GM23248 (cell line): ENCODE measurements at places on chromosomes 5 and 9. TPM values are rescaled to one million over a fixed set of nuclear protein-coding genes. Genes with fewer than 3 reads are reported as not detected.

The OBP2B gene
- total RNA-seq, result not detected in 2 replicates

The INSL4 gene
- not detected in 2 replicates for total RNA-seq

The CCIN gene
- total RNA-seq, result 0.51 and 2.8 TPM in 2 replicates

The GFPT2 gene
- total RNA-seq, result 45.2 and 49.1 TPM in 2 replicates

The MAMDC2 gene
- not detected in 2 replicates for total RNA-seq

The PRDM9 gene
- total RNA-seq, result not detected in 2 replicates

The GPRIN1 gene
- 4.3 and 4.8 TPM in 2 replicates for total RNA-seq

The SCAI gene
- 2.9 and 3.0 TPM in 2 replicates for total RNA-seq

The PCDHA10 gene
- 0.11 and 0.13 TPM in 2 replicates for total RNA-seq

The CEMIP2 gene
- 29.3 and 40.4 TPM in 2 replicates for total RNA-seq

The PTGER4 gene
- 0.13 TPM in 1 of 2 replicates, not detected in the other for total RNA-seq

The TTC23L gene
- under 0.01 TPM in 1 of 2 replicates, not detected in the other for total RNA-seq

The IFNA21 gene
- total RNA-seq, result not detected in 2 replicates
